GM19239 (cell line): ENCODE measurements at places on chromosomes 5 and 9.

- DNase-seq: no peak
These were observed 79.8 kb upstream of the MELK start for GRCh38 chr9:36492865-36493264.

DNA sequence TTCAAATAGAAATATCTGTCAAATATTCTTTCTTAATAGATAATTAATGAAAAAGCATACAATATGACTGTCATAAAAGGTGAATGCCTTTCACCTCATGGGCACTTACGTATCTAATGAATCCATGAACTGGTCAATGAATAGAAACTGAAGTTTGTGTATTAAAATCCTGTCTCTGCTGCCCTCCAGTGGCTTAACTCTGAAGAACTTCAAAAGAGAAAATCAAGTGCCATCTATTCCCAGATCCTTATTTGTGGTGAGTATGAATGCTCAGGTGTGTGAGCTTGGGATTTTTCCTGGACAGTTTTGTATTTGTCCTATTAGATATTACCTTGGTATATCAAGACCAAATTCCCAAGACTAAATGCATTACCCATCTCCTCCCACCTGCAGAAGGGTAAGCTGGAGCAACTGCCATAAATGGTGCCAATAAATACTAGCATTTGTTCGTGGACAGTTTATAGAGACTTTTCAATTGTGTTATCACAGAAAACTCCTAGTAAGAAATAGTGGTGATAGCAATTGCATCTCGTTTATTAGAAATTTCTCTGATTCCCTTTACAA lies 44.0 kb upstream of the SVEP1 start:
- peak; percentile 12 for DNase-seq

DNA sequence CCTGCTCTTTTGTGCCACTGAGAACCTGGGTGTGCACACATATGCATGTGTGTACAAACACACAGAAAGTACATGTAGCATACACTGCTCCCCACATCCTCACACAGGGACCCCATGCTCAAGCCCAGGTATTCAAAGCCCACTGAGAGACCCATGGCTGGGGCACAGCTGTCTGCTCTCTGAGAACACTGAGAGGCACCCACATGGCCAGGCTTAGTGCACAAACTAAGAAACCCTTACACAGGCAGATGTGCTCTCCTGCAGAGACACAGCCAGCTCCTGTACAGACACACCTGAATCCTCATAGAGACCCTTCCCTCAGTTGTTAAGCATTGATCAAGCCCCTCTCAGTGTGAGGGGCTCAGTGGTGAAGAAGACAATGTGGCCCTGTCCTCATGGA lies 92.5 kb downstream of the CACNA1B start:
- no peak for DNase-seq

- DNase-seq: no peak
These were observed 1816.1 kb upstream of the C9orf72 start for GRCh38 chr9:29389421-29389820.

GRCh38 chr5:2123874-2124273 lies 241.1 kb upstream of the IRX4 start:
- no peak for DNase-seq

GRCh38 chr5:112034421-112034979 lies 277.5 kb upstream of the NREP start:
- DNase-seq: no peak

DNA sequence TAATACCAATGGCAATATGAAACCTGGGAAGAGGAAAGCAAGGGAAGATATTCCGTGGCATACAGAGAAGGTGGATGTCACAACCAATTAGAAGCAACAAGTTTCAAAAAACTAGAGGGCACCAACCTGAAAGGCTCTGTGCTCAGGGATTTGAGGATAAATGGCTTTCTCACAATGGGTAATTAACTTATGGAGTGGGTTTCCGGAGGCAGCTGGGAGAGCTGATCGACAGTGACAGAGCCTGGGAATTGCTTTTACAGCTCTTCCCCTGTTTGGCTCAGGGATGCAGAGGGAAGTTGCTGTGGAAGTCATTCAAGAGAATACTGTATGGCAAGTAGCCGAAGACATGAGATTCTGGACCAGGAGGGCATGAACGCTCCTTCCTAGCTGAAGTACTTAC lies 237.0 kb downstream of the KIF4B start:
- no peak for DNase-seq

GRCh38 chr9:113957821-113958341 lies 81.8 kb downstream of the ZNF618 start:
- no peak for DNase-seq

- DNase-seq: no peak
These were observed 66.1 kb downstream of the RPS23 start for GRCh38 chr5:82211855-82212572.

- no peak for DNase-seq
These were observed 13.3 kb downstream of the FSTL4 start for GRCh38 chr5:133599044-133599443.

DNA sequence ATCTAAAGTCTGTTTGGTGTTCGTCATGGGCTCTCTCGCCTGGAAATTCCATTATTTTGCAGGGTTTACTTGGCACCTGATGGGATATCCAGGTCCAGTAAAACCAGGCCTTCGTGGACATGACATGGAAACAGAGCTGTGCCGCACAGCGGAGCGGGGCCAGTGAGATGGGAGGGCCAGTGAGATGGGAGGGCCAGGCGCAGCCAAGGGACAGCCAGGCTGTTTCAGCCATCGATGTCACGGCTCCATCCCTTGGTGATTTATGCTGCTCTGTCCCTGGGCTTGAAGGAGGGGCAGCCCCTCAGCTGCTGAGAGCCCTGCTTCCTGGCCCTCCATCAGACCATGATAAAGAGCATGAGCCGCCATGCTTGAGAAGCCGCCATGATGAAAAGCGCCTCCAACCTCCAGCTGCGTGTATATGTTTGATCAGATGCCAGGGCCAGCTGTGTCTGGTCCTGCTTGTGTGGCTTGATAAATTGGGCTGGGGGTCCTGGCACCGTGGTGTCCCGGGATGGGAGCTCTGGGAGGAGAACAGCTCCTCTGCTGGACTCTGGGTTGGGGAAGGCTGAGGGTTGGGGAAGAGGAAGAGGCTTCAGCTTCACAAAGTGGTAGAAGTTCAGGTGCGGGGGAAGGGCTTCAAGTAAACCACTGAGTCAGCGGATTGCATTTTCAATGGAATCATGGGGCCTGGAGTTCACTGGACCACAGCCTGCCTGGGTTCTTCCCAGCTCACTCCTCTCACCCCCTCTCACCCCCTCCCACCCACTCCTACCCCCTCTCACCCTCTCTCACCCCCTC lies 6.1 kb upstream of the COL5A1 start:
- no peak for DNase-seq

GRCh38 chr9:18692268-18692667 lies 218.3 kb downstream of the ADAMTSL1 start:
- DNase-seq: no peak

DNA sequence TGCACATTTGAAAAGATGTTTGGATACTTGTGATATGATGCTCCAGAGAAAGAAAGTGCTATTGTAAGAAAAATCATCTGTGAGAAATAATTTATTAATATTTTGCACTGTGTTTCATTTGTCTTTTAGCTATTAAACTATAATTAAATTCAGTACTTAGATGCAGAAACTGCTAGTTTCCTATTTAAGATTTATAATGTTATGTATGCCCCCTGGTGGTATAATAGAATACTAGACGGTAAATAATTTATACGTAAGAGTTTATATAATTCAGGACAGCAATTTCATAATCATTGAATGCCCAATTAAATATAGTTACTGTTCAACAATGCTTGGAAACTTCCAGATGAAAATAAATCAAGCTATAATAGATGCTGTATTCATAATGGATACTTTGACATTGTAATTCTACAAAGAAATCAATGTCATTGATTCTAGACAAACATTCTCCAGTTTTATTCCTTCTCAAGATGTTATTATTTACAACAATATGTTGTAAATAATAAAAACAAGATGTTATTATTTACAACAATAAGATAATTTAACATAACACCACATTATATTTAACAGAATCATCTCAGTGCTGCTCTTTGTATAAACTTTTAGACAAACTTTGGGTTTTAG lies 101.0 kb downstream of the TMEM232 start:
- DNase-seq: no peak

GRCh38 chr5:11293523-11293922 lies 532.5 kb upstream of the DAP start:
- no peak for DNase-seq

DNA sequence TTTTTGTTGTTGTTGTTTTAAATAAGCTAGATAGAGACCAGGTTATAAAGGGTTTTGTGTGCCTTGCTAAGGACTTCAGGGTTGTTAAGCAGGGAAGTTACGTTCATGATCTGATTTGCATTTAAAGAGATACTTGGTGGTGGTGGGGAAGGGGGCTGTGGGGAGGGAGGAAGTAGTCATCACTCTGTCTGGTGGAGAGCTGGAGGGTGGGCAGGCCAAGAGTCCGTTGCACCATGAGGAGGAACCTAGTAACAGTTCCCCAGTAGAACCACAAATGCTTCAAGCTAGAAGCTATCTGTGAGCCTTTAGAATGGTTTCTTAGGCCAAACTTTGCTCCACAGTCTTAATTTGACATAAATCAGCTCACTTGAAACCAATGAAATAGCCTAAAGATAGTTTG lies 18.7 kb upstream of the ROPN1L start:
- DNase-seq: no peak

GRCh38 chr9:16310278-16311110 lies 560.0 kb downstream of the BNC2 start:
- no peak for DNase-seq

DNA sequence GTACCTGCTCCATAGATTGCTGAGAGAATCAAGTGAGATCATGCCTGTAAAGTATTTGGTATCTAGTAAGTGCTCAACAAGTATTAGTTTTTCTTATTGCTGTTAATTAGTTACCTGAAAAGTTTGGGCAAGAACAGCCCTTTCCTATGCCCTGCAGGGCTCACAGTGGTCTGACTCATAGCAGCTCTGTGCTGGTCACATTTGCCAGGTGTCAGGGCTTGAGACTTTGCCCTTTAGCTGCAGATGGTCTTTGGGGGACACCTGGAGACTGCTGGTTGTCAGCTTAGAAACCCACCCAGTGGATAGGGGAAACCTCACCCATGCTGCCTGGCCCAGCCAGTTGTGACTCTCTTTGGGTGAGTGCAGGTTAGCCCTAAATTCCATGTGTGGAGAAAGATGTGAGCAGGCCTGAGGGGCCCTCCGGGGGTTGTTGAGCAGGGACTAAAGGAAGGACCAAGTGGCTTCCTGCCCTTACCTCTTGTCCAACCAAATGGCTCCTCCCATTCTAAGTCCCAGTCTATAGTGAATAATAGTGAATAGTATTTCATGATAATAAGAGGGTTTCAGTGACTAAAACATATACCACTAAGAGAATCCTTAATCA lies 9.0 kb downstream of the COL27A1 start:
- no peak for DNase-seq

- DNase-seq: no peak
These were observed 118.8 kb upstream of the MTAP start for GRCh38 chr9:21683484-21684175.

DNA sequence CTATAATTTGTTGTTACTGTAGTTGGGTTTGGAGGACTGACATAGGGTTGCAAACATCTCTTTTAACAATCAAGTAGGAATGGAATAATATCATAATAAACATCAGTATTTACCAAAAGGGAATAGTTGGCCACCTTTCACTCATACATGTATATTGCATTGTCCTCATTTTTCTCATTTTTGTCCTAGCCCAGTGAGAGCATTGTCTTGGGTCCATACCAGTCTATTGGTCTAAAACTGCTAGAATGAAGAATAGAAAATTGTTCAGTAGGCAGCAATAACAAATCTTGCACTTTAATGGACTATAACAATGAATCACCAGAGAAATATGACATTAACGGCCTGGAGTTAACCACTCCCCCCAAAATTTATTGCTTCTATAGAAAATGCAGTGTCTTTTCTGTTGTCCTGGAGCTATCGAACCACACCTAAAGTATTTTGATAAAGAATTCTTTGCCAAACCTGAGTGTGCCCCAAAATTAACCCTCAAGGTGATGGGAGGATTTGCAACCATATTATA lies 80.9 kb upstream of the IL33 start:
- no peak for DNase-seq

- DNase-seq: no peak
These were observed 172.0 kb downstream of the CRB2 start for GRCh38 chr9:123527981-123528380.

DNA sequence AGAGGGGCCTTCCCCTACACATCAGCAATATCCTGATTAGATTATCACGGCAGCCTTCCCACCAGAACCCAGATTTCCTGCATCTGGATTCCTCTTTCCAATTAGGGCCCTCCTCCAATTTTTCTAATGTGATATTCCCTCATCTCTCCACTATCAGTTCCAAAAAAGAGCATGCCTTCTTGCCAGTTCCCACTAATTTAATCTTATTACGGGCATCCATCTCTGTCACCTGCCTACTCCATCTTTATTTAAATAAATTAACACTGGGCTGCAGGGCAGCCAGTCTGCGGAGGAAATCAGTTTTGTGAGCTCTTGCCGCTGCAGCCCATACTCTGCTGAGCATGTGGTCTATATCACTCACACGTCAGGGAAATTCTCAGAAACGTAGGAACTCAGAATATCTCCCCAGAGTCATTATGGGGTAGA lies 16.6 kb upstream of the FBP2 start:
- DNase-seq: no peak

DNA sequence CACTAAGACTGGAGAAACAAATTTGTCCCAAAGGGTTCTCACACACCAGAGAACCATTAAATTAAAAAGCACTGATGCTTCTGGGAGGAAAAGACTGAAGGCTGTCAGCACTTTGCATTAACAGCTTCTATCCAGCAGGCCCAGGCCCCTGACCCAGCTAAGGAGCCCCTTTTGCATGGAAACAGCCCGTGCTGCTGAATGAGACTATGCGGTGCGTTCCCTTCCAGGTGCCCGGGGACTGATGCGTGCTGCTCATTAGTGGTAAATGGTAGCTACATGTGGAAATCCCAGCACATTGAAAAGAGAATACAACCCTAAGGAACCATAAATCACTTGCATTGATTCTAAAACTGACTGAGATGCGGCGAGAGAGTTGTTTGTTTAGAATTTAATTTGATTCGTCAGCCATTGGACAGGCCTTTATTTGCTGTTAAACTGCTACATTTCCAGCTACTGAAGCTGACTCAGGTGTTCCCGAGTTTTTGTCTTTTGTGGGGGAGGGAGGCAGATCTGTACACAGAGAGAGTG lies 351.0 kb upstream of the SLC24A2 start:
- DNase-seq: no peak

GRCh38 chr9:119793218-119793617 lies 424.0 kb upstream of the BRINP1 start:
- no peak for DNase-seq
